Stimulated activated CD8-positive, alpha-beta memory T cell treated with anti-CD3 and anti-CD28 coated beads, Interleukin-7, amount 100 ng/mL, for 4 hours (primary cell): ENCODE measurements at places on chromosomes 6 and 20.

- DNase-seq = no peak
Measured at GRCh38 chr6:89597988-89598387, 40.6 kb downstream of the LYRM2 start.

DNA sequence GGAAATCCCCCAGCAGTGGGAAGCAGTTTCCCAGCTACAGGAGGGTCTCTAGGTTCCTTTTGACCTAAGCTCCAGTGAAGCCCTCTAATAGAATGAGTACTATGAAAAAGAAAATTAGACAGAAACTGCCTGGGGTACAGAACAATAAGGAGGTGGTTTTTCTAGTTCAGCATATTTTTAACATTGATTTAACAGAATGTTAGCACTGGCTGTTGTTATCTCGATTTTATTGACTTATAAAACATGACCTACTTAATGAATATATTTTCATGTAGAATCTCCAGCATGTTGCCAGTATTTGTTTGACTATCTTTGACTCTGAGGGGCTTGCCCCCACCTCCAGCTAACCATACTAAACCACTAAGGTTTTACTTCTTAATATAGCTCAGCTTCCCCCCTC, 19.6 kb downstream of the SCGN start:
- no peak for DNase-seq

- no peak for DNase-seq
Measured at GRCh38 chr6:129638055-129638684, 71.8 kb downstream of the ARHGAP18 start.

GRCh38 chr20:49751397-49751736, 37.7 kb upstream of the B4GALT5 start:
- DNase-seq = no peak

DNA sequence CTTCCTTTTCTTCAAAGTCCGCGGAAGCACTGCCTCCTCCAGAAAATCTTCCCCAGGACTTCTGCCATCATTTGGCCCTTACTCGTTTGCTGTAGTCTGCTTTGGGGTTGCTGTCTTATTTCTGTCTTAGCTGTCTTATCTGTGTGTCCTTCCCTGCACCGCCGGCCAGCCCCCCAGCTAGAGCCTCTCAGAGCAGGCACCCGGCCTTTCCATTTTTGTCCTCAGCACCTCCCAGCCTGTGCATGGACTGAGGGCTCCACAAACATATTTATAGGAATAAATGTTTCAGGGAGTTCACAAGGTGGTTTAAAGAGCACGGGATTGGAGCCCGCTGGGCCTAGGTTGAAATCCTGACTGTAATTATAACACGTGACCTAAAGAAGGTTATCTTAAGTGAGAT, 8.1 kb downstream of the GLP1R start:
- no peak for DNase-seq

DNA sequence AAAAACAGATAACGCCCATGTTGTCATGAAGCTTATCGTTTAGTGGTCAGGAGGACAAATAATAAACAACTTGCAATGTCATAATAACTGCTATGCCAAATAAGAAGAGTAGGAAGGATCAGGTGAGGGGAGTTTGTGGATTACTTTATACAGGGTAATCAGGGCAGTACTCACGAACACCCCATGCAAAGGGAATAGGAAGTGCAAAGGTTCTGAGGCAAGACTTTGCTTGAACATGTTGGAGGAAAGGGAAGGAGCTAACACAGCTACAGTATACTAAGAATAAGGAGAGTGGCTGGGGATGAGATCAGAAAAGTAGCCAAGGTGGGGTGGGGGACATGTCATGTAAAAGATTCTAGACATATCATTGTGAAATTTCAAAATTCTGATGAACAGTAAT, 292.0 kb upstream of the RUNX2 start:
- no peak for DNase-seq

- DNase-seq = no peak
Measured at GRCh38 chr6:25998379-25998778, 35.8 kb downstream of the TRIM38 start.

DNA sequence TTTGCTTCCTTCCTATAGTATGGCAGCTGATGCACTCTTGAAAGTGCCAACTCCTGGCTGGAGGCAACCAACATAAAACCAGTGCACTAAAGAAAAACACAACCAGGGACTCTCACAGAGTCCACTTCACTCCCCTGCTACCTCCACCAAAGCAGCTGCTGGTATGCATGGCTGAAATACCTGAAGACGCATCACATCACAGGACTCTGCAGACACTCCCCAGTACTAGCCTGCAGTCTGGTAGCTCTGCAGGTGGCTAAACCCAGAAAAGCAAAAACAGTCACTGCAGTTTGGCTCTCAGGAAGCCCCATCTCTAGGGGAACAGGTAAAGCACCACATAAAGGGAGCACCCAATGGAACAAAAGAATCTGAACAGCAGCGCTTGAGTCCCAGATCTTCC, 473.0 kb upstream of the SPTLC3 start:
- no peak for DNase-seq

DNA sequence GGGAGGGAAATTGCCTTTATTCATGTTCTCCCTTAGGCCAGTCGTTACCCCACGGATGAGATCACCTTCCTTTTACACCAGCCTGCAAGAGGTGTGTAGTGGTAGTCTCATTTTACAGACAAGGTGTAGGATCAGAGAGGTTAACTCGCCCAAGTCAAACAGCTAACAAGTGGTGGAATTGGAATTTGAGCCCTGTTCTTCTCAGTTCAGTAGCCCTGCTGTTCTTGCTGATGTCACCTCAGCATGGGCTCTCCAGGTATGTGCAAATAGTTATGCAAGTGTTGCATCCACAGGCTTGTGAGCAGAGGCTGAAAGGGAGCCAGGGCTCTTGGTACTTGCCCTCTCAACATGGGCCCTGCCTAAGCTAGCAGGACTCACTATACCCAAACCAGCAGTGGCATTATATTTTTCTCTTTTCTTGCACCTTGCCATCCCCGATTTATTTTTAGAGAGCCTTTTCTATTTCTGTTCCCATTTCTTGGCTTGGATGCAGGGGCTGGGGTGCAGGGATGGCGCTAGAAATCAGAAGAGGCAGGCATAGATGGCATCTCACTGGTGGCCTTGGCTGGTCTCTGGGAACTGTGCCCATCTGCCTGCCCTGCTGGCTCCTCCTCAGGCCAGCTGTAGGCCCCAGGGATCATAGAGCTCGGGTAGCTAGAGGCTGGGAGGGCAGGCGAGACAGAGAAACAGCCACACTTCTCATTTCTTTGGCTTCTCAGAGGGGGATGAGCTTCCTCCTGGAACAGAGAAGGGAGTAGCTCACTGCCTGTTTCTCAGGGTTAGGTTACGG, 18.2 kb downstream of the PPARD start:
- DNase-seq = no peak

GRCh38 chr6:111951497-111952085, 78.3 kb upstream of the FYN start:
- no peak for DNase-seq

DNA sequence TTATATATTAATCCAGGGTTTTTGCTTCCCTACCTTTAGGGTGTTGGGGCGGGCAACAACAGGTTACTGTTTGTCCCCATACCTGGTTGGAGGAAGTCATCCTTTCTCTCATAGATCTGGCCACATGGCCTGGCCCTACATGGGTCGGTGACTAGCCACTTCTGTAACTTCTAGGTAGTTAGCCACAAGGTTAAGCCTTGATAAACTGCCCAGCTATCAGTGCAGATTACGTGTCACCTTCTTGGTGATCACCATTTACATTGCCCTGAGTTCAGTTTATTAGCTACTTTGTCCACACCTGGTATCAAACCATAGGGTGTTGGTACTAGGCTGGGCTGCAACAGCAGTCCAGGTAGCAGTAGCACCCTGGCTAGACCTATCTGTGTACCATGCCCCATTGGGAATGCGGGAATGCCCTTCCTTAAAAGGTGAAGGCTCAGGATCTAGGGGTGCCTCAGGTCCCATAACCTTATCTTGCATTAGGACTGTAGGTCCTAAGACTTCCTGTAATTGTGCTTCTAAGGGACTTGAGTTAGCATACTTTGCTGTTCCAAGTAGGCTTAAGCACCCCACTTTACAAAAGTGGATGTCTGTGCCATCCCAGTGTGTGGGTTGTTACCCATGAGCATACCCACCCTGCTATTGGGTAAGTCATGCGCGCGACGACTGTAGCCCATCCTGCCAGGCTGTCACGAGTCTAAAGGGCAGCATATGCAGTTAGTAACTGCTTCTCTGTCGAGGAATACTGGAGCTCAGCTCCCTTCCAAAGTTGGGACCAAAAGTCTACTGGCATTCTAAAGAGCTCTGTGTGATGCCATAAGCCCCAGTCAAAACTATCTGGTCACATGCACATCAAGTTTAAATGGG, 5.2 kb downstream of the ZKSCAN3 start:
- DNase-seq = no peak

DNA sequence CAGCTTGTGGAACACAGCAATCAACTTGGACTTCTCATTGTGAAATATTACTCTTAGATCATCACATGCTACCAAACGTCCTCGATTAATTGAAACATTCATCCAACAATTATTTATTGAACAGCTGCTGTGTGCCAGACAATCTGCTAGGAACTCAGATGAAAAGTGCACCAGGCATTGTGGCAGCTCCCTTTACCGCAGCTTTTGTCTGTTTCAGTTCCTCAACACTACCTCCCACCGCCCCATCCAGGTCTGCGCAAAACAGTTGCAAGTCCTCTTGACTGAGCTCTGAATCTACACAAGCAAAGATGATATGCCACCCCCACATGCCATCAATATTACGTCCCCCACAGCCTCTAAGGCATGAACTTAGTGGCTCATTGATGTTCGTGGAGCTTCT, 1094.4 kb upstream of the MAP3K7 start:
- no peak for DNase-seq

- DNase-seq = no peak
Measured at GRCh38 chr6:134238960-134239795, 78.7 kb downstream of the SGK1 start.

DNA sequence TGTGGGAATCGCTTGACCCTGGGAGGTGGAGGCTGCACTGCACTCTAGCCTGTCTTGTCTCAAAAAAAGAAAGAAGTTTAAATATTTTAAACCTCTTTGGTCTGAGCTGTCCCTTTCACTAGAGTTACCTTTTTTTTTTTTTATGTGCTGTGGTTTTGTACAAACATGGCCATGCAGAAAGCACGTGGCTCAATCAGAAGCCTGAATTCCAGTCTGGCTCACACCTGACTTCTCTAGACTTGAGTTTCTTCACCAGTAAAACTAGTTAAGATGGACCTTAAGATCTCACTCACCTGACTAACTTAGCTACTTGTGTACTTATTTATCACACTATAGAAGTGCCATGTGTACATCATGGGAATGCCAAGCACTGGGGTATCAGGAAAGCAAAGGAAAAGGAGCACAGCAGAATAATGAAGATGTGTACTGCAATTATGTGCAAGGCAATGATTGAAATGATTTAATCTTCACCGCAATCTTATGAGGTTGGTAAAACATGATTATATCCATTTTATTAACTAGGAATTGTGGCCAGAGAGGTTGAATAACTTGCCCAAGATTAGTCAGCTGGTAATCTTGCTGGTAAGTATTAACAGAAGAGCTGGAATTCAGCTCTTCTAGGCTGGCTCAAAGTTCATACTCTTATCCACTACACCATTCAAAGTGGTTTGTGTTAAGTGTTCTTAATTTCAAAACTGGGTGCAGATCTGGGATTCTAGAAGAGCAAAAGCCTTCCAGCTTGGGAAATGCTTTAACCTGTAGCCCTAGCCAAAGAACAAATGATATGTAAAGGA, 10.7 kb downstream of the HMGN3 start:
- DNase-seq = no peak

GRCh38 chr20:13865791-13866351, 81.0 kb downstream of the NDUFAF5 start:
- no peak for DNase-seq

- no peak for DNase-seq
Measured at GRCh38 chr6:164150232-164150631, 735.7 kb downstream of the QKI start.

- DNase-seq = no peak
Measured at GRCh38 chr6:88441346-88441745, 275.2 kb upstream of the CNR1 start.

DNA sequence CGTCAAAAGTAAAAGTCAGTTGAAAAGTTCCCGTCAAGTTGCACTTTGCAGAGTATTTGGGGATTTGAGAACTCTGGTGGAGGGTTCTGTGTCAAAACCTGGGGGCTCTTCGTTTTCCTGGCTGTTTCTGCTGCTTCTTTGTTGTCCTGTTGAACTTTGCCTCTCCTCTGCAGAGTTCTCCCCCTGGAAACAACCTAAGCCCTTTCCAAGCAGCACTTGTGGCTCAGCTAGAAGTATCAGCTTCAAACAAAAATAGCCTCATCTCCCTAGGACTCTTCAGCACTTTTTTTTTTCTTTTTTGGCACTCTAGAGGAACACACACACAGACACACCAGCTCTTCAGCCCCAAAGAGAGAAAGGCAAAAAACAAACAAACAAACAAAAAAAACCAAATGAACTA, at the start of gene TRDN:
TSS of gene TRDN (minus strand) at position 169 of the 400 bp plus-strand sequence. CDS start 175 bp downstream, outside the sequence.
- DNase-seq = no peak

DNA sequence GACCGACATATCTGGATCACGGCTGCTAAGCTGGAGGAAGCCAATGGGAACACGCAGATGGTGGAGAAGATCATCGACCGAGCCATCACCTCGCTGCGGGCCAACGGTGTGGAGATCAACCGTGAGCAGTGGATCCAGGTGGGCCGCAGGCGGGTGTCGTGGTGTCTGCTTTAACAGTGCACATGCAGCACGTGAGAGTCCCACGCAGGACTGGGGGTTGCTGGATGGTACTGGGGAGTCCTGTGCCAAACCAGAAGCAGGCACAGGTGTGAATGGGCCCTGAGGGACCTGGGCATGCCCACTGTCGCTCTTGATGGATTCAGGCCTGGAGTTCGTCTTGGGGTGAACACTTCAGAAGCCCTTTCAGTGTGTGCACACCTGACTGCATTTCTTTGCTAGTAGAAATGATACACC, 24.6 kb upstream of the C20orf204 start:
- no peak for DNase-seq

DNA sequence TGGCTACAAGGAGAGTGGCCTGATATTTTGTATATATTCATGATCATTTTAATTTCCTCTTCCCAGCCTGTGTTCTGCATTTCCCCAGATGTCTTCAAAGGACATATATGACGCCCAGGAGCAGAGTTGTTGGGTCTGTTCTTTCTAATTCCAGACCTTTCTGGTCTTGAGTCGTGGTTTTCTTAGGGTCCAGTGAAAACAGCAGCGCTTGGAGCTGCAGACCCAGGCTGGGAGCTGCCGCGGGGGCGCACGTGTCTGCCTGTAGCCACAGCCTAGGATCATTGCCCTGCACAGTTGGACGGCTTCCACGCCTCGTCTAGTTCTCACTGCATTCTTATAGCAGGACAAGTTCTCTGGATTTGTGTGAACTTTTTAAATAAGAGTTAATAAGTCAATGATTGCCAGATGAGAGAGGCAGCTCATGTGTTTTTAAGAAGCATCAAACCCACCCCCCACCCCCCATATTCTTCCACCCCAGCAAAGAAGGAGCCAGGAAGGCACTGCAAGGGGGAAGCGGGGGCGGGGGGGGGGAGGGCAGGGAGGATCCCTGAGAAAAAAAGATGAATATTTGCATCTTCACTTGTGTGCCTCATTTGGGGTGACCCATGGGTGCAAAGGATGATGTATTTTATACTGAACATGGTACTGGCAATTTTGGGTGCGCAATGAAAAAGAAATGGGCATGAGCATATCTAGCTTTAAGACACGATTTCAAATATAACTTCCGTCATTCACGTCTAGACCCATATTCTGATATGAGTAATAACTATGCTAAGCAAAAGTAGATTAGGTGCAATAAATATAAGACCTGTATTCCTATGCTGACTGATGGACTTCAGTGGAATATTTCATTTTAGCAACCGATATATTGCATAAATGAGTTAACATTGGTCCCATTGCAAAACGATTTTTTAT, 160.0 kb downstream of the TBXT start:
- DNase-seq = no peak
